ENCODE measurements at places on chromosomes 16 and 17. TPM values are rescaled to one million over a fixed set of nuclear protein-coding genes. Genes with fewer than 3 reads are reported as not detected.

Gene USH1G
- not detected for total RNA-seq

Gene HOXB5
- total RNA-seq = 2.6 TPM

Gene DLX3
- total RNA-seq = 0.52 TPM

Gene CXCL16
- 32.7 TPM for total RNA-seq

Gene SSTR5
- not detected for total RNA-seq

Gene HYDIN
- 43.3 TPM for total RNA-seq

Gene TMEM94
- total RNA-seq = 60.2 TPM

Gene ZG16
- 0.06 TPM for total RNA-seq

Gene KRTAP4-6
- not detected for total RNA-seq

Gene SYNGR3
- total RNA-seq = 0.46 TPM

Gene RAB34
- 91.8 TPM for total RNA-seq

Gene TBC1D3C
- total RNA-seq = 1.00 TPM

Gene MKS1
- 23.0 TPM for total RNA-seq

Gene ATP1B2
- 16.0 TPM for total RNA-seq

Gene TUBB3
- total RNA-seq = 6.3 TPM

Gene DHRS7C
- total RNA-seq = not detected

Gene KRTAP4-3
- not detected for total RNA-seq

Gene EXOC3L1
- 16.5 TPM for total RNA-seq

Gene MMP15
- 44.5 TPM for total RNA-seq

Gene NACA2
- not detected for total RNA-seq

Gene PIEZO1
- total RNA-seq = 113 TPM

Gene SLC16A11
- 7.5 TPM for total RNA-seq

Gene ZPBP2
- total RNA-seq = not detected

Gene TNFRSF12A
- total RNA-seq = 19.1 TPM

Gene DPH1
- 32.7 TPM for total RNA-seq

Gene AATK
- total RNA-seq = 54.6 TPM

Gene TPSAB1
- total RNA-seq = 129 TPM

Gene FAM171A2
- 1.1 TPM for total RNA-seq

Gene PDIA2
- total RNA-seq = 0.28 TPM

Gene CTRB1
- total RNA-seq = not detected

Gene CA4
- total RNA-seq = 50.0 TPM

Gene CTRB2
- not detected for total RNA-seq

Gene CRHR1
- not detected for total RNA-seq

Gene SDK2
- total RNA-seq = 41.7 TPM

Gene MYO1C
- total RNA-seq = 101 TPM

Gene FA2H
- total RNA-seq = 7.1 TPM

All from lung (tissue), 17 donors.